Uterus (tissue), 4 donors: ENCODE measurements at places on chromosomes 11 and 22. TPM values are rescaled to one million over a fixed set of nuclear protein-coding genes. Genes with fewer than 3 reads are reported as not detected.

Gene SLC17A6
- not detected for total RNA-seq

DNA sequence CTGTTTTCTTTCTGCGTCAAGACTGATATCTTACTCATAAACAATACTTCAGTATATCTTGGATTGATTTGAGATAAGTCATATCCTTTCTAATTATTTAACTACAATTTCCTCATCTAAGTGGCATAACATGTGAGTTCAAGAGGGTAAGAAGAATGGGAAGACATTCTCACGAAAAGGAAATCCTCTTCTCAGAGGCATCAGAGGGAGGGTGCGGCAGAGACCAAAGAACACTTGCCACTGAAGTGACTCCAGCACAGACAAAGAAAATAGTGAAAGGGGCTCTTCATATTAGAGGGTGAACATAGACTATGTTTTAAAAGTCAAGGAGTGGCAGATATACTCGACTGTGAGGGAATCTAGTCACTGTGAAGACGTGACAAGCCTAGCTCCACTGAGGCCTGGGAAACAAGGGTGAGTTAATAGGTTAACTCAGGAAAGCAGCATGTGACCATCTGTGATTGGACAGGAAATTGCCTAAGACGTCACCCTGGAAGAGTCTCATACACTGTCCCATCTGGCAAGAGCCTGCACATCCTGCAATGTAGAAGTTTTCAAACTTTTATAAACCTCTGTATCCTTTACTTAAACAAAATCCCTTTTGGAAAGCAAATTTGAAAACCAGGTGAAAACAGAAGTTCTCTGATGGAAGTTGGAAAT lies 1.9 kb upstream of the MMP1 start:
- DNase-seq, result no peak

DNA sequence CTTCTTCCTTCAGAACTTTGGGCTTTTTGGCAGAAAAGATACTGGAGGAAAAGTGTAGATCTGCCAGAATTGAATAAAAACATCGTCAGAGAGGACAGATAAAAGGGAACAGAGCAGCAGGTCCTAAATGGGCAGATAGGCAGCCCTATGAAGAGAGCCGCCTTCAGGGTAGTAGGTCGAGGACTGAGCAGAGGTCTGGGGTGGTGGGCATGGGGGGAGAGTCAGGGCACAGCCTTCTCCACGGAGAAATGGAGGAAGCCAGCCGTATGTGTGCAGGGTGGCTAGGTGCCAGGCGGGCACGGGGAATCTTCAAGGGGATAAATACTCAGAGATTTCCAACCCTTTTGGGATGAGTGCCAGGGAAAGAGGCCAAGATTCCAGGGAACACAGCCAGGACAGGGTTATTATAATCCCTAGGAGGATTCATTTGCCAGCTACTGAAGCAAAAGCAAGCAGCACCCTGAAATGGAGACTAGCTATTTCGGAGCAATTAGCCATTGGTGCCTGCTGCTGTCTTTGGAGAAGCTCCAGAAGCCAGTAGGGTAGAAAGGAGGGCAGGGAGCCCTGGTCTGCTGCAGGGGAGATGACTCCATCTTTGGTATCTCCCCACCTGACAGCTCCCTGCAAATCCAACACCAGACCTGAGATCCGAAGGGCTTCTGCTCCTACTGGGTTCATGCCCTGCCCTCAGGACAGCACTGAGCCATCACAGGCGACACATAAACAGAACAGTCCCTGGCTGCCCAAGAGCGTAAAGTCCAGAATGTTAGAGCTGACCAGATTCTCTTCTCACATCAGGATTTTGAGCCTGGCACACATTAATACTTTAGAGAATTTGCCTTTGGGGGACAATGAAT lies 174.5 kb upstream of the NTM start:
- DNase-seq, result peak; percentile 28

Gene CALCA
- not detected for total RNA-seq

Gene TRIM5
- 50.4 TPM for total RNA-seq

GRCh38 chr11:94433049-94433448 lies 31.8 kb upstream of the GPR83 start:
- DNase-seq, result no peak

- DNase-seq, result no peak
Measured at GRCh38 chr22:36691488-36691887, 12.1 kb downstream of the CACNG2 start.

Gene VSIG10L2
- 9.5 TPM for total RNA-seq

Gene ALG8
- total RNA-seq, result 28.7 TPM

Gene DCUN1D5
- 1.8 TPM for total RNA-seq

GRCh38 chr11:19580646-19581045 lies 132.0 kb upstream of the NAV2 start:
- DNase-seq, result no peak

Gene SIRT3
- total RNA-seq, result 25.9 TPM

Gene SLC6A5
- total RNA-seq, result not detected

DNA sequence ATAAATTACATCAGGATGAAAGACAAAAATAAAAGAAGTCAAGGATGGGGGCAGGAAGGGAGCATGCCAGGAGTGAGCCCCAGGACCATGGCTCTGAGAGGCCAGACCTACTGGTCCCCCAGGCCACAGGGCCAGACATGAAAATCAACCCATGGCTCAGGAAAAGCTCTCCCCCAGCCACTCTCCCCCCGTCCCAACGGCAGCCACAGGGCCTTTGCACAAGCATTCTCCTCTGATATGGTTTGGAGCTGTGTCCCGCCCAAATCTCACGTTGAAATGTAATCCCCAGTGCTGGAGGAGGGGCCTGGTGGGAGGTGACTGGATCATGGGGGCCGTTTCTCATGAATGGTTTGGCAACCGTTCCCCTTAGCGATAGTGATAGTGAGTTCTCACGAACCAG lies 80.8 kb upstream of the ANO1 start:
- DNase-seq, result no peak

- DNase-seq, result no peak
Measured at GRCh38 chr11:34033399-34033798, 18.1 kb upstream of the CAPRIN1 start.

GRCh38 chr11:120674542-120674941 lies 163.0 kb downstream of the GRIK4 start:
- DNase-seq, result no peak

GRCh38 chr22:40932396-40932795 lies 18.8 kb upstream of the RBX1 start:
- DNase-seq, result no peak

DNA sequence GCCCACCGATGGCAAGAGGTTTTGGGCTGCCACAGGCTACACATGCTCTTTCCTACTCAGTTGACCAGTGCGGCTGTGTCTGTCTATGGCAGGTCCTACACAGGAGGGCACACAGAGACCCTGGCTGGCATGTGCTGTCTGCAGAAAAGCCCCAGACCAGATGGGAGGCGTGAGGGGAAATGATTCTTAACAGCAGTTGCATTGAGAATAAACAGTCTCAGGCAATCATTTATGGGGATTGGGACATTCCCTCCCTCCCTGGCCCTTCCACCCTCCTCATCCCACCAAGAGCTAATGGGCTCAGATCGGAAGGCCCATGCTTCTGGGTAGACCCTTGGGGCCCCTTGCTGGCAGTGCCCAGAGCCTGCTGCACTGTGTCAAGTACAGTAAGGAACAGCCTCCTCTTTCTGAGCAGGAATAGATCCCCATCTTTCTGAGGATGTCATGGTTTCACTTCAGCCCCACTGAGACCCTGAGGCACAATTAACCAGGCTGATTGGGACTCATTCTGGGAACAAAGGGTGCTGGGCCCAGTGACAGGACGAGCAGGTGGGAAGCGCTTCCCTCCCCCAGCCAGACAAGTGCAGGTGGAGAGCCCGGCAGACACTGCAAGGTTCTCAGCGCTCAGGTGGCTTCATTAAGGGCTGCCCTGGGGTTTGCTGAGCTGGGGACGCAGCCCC lies 28.3 kb downstream of the TSPAN18 start:
- DNase-seq, result no peak

DNA sequence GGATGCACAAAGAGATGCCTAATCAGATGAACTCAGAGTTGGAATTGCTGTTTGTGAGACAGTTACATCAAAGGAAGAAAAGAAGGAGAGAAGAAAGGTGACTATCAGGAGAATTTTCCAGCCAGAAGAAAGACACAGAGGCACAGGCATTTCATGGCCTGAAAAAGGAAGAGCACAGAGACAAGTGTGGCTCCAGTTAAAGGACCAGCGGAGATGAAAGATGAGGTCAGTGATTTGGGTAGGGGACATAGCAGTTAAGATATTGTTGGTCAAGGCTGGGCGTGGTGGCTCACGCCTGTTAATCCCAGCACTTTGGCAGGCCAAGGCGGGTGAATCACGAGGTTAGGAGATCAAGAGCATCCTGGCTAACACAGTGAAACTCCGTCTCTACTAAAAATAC lies 3.4 kb upstream of the ZNF280A start:
- no peak for DNase-seq

Gene RTN4RL2
- not detected for total RNA-seq

DNA sequence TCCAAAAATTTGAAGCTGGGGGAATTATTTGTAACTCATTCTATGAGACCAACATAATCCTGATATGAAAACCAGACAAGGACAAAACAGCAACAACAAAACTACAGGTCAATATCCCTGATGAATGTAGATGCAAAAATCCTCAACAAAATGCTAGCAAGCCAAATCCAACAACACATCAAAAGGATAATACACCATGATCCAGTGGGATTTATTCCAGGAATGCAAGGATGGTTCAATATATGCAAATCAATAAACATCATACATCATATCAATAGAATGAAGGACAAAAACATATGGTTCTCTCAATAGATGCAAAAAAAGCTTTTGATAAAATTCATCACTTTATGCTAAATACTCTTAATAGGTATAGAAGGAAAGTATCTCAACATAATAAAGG lies 19.4 kb upstream of the USP2 start:
- DNase-seq, result no peak

Gene TCN2
- 38.5 TPM for total RNA-seq

Gene WNT7B
- total RNA-seq, result not detected

DNA sequence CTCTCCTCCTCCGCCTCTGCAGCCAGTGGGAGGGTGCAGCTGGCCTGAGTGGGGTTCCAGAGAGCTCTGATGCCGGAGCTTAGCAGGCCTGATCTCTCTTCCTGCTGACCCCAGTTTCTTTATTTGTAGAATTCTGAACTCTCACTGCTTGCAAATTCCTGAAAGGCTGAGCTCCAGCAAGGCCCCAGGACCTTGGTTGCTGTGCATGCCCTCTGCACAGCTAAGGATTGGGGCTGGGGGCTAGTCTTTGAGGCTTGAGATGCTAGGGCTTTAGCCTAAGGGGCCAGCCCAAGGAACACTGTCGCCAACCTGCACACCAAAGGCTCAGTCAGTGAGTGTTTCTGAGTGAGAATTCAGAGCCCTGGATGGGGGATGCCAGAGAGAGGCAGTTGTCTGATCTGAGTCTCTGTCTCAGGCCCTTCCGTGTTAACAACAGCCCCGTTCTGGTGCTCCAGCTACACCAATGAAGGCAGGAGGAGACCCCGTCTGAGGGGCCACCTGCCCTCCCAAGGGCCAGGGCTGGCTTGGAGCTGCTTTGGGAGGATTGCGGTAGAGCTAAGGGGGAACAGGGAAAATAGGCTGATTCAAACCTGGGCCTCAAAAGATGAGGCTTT lies 106.0 kb upstream of the LMO1 start:
- DNase-seq, result peak; percentile 5

Gene KDELR3
- not detected for total RNA-seq

Gene GUCY1A2
- total RNA-seq, result 98.0 TPM

- DNase-seq, result no peak
Measured at GRCh38 chr11:32266601-32267000, 168.7 kb downstream of the WT1 start.

- DNase-seq, result no peak
Measured at GRCh38 chr22:48477031-48477721, 1350.5 kb downstream of the BRD1 start.

Gene FJX1
- total RNA-seq, result 2.1 TPM

DNA sequence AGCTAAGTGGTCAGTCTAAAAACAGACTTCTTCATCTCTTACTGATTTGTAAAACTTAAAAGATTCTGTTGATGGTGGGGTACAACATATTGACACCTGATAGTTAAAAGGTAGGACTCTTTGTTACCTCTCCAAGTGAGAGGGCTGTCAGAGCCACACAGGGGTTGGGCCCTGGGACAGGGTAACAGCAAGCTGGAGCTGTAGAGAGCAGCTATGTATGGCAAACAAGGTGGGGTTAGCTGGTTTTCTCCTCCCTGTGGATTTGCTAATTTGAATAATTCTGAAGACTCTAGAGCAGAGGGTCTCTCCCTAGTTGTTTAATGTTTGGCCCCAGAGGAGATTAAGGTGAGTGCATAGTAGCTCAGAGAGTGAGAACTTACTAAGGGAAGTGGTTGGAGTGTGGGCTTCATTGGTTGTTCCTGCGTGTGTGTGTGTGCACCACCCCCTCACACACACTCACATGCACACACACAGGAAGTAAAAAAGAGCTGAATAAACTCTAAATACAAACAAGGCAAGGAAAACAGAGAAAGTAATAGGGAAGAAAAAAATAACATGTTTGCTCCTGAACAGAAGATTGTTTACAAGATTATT lies 9.2 kb upstream of the GAS2 start:
- no peak for DNase-seq

DNA sequence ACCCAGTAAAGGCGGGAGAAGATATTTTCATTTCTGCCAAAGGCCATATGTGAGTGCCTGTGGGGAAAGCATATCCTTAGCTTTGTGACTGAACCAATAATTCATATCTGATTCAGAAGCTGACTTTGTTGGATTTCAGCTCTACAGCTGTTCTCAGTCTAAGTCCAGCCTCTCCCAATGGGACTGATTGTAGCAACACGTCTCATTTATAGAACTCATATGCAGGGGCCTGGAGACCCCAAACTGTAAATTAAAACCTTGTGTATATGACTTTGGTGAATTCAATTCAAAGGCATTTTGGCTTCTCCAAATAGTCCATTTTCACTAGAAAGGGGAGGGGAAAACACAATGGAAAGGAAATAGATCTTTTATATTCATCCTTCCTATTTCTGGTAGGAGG lies 250.4 kb upstream of the SORL1-AS1 start:
- DNase-seq, result no peak

Gene GGTLC2
- total RNA-seq, result not detected

Gene HBG1
- not detected for total RNA-seq

DNA sequence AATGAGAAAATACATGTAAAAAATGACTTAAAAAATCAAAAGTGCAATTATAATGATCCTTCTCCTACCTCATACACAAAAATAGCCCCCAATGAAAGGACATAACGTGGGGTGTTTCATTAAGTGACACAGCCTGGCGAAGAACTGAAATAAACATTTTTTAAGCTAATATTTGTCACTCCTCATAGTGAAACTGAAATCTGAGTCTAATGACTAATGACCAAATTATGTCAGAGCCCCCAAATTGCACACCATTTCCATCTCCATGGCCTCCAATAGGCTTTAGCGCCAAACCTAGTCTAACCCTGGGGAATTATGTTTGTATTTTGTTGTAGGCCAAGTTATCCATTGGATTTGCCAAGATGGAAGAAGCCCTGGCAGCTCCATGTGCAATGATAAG lies 119.1 kb downstream of the WT1 start:
- no peak for DNase-seq

GRCh38 chr11:133720951-133721350 lies 124.4 kb downstream of the SPATA19 start:
- no peak for DNase-seq

- DNase-seq, result no peak
Measured at GRCh38 chr11:110294509-110294908, 1.9 kb downstream of the RDX start.

Gene SCO2
- total RNA-seq, result not detected
